ENCODE measurements at places on chromosomes 7 and 10. TPM values are rescaled to one million over a fixed set of nuclear protein-coding genes. Genes with fewer than 3 reads are reported as not detected.
A peak's percentile ranks its signal among the peaks of the same experiment; 100 is the strongest.

CRPPA gene
- total RNA-seq: 3.3 TPM

CHAT gene
- total RNA-seq: not detected

GRCh38 chr7:138873220-138873892 lies 75.4 kb upstream of the ATP6V0A4 start:
- no peak for DNase-seq

PRKG1 gene
- total RNA-seq: 1.1 TPM

- no peak for DNase-seq
Measured at GRCh38 chr10:95289003-95289920, 1.5 kb downstream of the PDLIM1 start.

HHEX gene
- 37.7 TPM for total RNA-seq

DNA sequence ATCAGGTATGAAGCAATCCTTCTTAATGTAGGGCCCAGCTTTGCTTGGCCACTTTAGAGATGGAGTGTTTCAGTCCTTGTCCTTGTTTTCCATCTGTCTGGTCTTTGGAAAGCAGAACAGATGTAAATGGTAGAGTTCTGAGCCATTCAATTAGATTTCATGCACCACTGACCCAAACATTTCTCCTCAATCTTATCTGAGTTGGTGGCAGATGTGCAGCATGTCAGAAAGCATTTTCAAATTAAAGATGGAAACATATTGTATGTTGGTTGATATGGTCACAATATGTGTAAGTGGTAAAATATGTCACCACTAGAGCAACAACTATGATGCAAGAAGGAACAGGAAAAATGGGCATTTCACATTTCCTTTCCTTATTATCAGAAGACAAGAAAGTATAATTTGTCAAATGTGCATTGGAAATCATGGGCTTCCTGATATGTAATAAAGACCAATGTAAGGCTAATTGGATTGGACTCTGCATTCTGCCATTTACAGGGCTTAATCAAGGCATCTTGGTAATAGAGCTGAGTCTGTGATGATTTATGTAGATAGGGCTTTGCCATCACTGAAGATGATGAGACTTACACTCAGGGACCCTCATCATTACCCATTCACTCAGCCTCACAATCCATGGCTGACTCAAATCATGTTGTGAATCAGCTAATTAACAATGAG lies 750.7 kb downstream of the NRG3 start:
- DNase-seq: no peak

ABCF2 gene
- 12.5 TPM for total RNA-seq

TWIST1 gene
- not detected for total RNA-seq

DNA sequence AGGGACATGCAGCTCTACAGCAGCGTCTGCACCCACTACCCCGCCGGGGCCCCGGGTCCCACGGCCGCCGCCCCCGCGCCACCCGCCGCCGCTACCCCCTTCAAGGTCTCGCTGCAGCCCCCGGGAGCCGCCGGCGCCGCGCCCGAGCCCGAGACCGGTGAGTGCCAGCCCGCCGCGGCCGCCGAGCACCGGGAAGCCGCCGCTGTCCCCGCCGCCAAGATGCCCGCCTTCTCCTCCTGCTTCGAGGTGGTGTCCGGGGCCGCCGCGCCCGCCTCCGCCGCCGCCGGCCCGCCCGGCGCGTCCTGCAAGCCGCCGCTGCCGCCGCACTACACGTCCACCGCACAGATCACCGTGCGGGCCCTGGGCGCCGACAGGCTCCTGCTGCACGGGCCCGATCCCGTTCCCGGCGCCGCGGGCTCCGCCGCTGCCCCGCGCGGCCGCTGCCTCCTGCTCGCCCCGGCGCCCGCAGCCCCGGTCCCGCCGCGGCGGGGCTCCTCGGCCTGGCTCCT lies 631 bp downstream of the OTUD1 start:
- no peak for DNase-seq

DNA sequence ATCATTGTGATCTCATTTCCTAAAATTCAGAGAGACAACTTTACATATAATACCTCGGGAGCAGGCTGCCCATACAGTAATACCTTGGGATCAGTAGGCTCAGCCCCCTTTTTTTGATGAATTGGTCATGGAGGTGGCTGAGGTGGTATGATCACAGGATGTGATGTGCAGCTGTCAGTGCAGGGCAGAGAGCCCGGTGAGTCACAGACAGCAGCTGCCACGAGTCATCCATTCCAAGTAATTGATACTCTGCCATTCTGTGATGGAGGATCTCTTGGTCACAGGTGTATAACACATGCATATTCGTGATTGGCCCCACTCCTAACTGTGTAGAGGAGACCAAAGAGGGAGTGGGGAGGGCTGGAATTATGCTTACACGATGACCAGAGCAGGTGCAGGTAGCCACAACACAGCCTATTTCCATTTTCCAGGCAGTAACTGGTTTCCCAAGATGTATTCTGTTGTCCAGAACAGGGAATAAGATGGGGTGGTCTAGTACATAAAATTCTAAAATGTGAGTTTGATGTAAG lies 14.1 kb downstream of the NRCAM start:
- DNase-seq: no peak

DNA sequence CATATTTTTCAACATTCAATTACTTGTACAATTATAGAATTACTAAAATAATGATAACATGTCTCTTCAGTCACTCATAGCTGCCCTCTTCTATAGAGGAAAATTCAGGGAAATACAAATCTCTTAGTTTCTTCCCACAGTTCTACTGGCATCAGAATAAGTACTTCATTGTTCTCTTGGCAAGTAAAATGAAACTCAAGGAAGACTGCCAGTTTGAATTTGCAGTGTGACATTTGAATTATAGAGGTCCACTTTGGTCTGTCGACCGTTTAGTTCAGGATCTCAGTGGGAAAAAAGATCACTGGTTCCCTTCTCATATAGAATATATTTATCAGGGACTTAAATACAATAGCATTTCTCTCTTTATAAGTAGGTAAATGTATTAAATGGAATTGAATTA lies 114.5 kb downstream of the PON1 start:
- no peak for DNase-seq

SERPINE1 gene
- 24.3 TPM for total RNA-seq

DNA sequence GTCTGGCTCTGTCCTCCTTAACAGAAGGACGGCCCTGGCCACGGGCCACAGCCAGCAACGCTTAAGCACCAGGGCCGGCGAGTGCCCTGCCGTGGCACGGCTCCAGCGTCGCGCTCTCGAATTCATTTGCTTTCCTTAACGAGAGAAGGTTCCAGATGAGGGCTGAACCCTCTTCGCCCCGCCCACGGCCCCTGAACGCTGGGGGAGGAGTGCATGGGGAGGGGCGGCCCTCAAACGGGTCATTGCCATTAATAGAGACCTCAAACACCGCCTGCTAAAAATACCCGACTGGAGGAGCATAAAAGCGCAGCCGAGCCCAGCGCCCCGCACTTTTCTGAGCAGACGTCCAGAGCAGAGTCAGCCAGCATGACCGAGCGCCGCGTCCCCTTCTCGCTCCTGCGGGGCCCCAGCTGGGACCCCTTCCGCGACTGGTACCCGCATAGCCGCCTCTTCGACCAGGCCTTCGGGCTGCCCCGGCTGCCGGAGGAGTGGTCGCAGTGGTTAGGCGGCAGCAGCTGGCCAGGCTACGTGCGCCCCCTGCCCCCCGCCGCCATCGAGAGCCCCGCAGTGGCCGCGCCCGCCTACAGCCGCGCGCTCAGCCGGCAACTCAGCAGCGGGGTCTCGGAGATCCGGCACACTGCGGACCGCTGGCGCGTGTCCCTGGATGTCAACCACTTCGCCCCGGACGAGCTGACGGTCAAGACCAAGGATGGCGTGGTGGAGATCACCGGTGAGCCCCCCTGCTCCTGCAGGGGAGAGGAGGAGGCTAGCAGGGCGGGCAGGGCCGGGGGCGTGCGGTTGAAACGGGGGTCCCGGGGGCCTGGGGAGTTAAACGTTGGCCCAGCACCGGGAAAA lies at the start of gene HSPB1:
TSS of gene HSPB1 (plus strand) at position 327 of the 855 bp plus-strand sequence. CDS start at position 367, 40 bp downstream.
- DNase-seq: peak; percentile 97

ANXA8L1 gene
- 1.2 TPM for total RNA-seq

GRCh38 chr10:72255977-72256729 lies 17.6 kb upstream of the DDIT4 start:
- DNase-seq: no peak

GRCh38 chr10:95864906-95865813 lies 42.6 kb upstream of the CC2D2B start:
- no peak for DNase-seq

COA1 gene
- total RNA-seq: 35.6 TPM

DNA sequence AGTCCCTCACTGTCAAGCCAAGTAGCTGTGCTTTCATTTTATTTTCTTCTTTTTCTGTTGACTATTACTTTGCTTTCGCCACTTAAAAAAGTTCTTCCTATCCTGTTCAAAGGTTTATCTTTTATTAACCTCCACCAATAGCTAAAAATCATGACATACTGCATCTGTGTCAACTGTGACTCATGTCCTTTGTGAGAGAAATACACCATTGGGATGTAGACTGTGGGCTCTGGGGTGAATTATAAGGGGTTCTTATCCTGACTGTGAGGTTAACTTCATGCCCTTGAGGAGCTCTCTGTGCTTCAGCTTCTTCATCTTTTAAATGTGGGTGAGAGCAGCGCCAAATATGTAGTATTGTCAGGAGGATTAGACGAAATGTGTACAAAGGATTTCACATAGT lies 71.9 kb upstream of the ANKRD30A start:
- no peak for DNase-seq

- DNase-seq: no peak
Measured at GRCh38 chr7:13627455-13627854, 362.0 kb downstream of the ETV1 start.

DNA sequence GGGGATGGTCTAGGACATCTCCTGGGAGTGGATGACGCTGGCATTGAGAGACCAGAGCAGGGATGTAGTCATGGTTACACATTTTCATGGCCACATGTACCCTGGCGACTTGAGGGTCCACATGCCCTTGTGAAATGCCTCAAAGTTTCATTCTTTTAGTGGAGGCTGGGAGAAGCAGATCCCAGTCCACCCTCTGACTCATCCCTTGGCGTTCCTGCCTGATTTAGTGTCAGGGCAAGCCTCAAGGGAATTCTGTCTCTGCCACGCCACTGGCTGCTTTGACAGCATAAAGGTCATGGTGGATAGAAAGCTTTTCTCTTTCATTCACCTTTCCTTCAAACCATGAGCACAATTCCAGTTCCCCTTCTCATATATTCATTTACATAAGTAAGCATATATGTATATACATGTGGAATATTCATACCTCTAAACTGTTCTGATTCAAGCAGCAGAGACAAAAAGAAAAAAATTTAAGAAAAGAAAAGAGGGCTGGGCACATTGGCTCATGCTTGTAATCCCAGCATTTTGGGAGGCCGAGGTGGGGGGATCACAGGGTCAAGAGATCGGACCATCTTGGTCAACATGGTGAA lies 21.8 kb upstream of the KIF5B start:
- no peak for DNase-seq

DNA sequence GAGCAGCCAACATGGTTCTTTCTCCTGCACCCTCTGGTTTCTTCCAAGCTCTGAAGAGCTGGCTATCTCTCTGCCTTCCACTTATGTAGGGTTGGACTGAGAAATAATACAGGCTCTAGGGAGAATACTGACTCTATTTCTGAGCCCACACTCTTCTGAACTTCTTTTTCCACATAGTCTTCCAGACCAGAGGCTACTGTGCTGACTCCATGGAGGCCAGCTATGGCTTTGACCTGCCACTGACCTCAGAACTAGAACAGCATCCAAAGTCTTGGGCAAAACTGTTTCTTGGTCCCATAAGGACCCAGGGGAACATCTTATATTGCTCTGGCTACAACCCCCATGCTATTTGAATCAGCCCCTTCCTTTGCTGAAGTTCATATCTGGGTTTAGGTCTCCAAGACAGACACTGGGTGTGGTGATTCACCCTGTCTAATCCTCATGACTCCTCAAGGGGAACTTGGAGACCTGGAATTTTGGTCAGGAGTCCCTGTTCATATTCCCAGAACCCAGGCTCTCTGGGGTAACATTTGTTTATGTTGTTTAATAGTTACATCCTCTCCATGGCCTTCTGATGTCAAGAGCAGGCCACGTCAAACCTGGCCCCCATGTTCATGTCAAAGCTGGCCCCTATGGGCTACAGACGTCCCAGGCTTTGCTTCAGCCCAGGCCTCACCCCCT lies 12.1 kb upstream of the PLAU start:
- no peak for DNase-seq

CASTOR2 gene
- total RNA-seq: 7.3 TPM

DNA sequence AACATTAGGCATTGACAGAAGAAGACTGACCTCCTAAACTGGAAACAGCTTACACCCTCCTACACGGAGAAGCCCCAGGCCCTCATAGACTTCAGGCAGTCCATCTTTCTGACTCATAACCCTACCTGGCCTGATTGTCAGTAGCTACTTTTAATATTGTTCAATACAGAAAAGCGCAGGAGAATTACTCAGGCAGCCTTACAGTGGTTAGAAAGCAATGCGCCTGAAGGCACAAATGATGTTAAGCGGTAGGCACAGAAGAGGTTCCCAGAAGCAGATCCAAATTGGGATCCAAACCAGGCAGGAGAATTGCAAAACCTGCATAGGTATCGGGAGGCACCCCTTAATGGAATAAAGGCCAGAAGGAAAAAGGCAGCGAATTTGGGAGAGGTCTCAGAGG lies 5.4 kb upstream of the CYREN start:
- no peak for DNase-seq

DNA sequence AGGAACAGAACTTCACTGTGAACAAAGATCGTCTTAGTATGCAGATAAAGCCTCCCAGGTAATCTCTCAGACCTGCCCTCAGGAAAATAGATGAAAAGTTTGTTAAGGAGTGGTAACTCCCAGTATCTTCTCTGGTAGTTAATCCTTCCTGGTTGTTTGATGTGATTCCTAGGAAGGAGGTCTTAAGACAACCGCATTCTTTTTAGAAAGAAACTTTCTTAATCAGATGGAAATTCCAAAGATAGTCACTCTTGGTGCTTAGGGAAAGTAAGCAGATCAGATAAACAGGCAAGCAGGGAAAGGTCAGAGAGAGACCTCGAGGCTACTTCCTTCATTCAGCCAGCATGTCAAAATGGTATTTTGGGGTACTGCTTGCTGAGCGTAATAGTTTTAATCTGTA lies 30.5 kb upstream of the ARMC3 start:
- DNase-seq: no peak

EIF3B gene
- 70.4 TPM for total RNA-seq

GRCh38 chr10:32211046-32211363 lies 136.0 kb downstream of the EPC1 start:
- no peak for DNase-seq

SPDYE6 gene
- total RNA-seq: not detected

PLXDC2 gene
- 5.5 TPM for total RNA-seq

- DNase-seq: no peak
Measured at GRCh38 chr10:6269953-6270867, 67.5 kb downstream of the PFKFB3 start.

Measured in right lobe of liver (tissue), 6 donors.